ENCODE measurements at places on chromosomes 1 and 21.

DNA sequence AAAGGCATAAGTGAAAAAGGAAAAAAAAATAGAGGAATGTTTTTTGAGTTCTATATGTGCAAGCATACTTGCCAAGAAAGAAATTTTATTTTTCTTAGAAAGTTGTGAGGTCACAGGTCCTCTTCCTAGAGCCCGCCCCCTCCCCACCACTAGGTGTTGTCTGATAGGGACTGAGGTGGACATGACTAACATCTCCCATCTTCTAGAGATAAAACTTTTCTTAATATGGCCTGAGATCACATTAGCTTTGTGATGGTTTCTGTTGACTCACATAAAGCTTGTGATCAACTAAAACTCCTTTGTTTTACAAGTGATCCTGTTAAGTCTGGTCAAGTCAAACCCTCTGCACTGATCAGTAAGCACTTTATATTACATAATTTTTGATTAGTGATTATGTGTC lies 33.4 kb upstream of the CITED4 start:
- no peak for DNase-seq

DNA sequence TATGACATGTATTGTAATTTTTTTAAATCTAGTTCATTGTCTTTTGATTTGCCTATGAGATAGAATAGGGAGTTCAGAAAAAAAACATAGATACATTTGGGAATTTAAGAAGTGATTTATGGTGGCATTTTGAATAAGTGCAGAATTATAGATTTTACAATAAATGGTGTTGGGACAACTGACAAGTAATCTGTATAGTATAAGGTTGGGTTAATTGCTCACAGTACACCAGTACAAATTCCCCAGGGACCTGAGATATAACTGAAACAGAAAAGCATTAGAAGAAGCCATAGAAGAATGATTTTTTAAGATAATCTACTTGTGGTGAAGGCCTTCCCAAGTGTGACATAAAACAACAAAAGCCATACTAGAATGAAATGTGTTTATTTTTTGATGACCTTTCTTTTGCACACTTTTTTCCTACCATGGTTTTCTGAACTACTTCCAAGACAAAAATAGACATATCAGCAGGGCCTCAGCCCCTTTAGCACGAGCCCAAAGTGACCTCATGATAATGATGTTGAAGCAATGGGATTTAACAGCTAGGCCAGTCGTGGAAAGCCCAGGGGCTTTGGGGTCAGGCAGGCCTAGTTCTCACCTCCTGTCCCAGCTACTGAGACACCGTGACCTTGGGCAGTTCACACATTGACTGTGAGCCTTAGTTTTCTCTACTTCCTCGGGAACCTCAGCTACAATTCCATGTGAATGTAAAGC lies 87.4 kb downstream of the GREM2 start:
- DNase-seq: no peak

- DNase-seq: no peak
Observed at GRCh38 chr1:8816831-8817411, 519 bp downstream of the RERE start.

DNA sequence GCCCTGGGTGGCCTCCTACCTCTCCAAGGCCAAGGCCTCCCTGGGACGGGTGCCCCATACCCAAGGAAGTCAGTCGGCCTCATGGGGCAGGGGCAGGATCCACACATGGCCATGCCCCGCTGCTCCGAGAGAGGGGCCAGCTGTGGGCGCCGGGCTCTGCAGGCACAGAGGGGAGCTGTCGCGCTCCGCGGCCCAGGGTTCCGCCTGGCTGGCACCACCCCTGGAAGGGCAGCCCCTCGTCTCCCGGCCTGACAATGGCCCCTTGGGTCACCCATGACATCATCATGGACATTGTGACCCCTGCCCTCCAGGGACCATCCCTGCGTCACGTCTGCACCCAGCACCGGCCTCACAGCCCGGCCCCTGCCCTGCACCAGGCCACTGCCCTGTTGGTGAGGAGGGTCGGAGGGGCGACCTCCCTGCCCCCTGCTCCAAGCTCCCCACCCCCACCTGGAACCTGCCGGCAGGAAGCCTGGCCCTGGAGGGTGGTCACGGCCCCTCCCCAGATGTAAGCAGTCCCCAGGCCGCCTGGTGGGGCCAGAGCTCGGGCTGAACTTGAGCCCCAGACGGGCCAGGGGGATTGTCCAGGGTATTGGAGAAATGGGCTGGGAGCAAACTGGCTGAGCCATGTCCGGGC lies 5.8 kb downstream of the TTLL10 start:
- no peak for DNase-seq

- DNase-seq: no peak
Observed at GRCh38 chr1:237736372-237737029, 154.2 kb downstream of the ZP4 start.

- no peak for DNase-seq
Observed at GRCh38 chr1:215113776-215114153, 31.2 kb downstream of the KCNK2 start.
